ENCODE measurements at places on chromosomes 7 and 10. TPM values are rescaled to one million over a fixed set of nuclear protein-coding genes. Genes with fewer than 3 reads are reported as not detected.
A peak's percentile ranks its signal among the peaks of the same experiment; 100 is the strongest.

GRCh38 chr10:62076891-62077290, 175.4 kb downstream of the ARID5B start:
- no peak for DNase-seq

GRCh38 chr7:74449809-74450397, 3.8 kb upstream of the GTF2IRD1 start:
- no peak for DNase-seq

SEPHS1 gene
- polyA plus RNA-seq, result 39.9 TPM

GRCh38 chr10:53899463-53900160, 901.4 kb downstream of the PCDH15 start:
- no peak for DNase-seq

DNA sequence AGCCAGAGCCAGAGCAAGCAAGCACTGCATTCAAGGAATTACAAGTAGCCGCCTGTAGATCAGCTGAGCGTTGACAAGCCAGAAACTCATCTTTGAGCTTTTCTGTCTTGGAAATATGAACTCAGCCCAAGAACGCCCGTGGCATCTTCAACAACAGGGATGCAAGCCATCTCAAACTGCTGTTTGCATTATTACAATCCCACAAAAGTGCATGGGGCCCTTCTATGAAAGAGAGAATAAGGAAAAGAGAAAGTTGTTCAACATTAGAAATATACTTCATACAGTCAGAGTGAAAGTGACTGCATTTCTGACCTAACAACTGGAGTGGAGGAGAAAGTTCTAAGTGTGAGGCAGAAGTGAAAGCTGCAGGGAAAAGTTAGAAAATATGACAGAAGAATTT, 6.5 kb downstream of the SGCE start:
- no peak for DNase-seq

DNA sequence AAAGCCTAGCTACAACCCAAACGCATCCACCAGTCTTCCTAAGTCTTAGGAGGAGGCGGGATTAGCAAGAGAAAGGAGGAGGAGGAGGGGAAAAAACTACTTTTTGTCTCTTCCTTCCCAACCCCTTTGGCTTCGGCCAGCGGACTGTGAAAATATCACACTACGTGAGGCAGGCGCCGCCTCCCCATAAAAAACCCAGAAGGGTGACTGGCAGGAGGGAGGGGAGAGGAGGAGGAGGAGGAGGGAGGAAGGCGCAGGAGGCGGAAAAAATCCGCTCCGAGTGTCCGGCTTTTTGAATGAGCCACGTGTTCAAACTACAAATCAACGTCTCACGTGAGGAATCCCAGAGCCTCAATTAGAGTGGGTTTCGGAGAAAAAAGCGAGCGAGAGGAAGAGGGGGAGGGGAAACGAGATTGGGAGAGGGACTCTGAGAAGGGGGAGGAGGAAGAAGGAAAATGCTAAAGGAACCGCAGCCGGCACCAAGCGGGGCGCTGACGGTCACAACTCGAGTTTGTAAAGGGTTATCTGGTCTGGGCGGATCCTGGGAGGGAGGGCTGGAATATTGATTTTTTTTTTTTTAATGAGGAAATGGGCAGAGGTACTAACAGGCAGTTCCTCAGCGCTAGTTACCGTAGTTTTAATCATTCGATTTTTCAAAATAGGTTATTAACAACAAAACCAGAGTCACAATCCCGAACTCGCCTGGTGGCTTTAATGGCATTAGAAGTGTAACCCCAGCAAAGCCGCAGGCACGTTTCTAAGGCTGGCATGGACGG, at the start of gene IGF2BP3:
TSS of gene IGF2BP3 (minus strand) at position 162 of the 776 bp plus-strand sequence. CDS start 381 bp downstream, outside the sequence.
- DNase-seq, result peak; percentile 95

DNA sequence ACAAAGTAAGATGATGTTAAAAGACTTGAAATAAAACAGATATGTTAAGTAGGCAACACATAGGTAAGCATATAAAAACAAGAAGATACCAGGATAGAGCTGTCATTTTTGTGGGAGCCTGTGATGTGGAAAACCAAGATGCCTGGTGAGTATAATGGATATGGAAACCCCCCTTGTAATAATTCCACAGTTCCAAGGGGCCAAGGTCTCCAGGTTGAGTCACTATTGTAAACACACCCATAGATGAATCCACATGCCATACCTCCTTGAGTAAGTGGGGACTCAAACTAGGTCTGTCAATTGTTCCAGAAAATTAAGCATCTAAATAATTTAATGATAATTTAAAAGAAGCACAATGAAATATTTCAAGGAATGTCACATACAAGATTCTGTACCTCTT, 15.9 kb downstream of the CAV1 start:
- no peak for DNase-seq

DNA sequence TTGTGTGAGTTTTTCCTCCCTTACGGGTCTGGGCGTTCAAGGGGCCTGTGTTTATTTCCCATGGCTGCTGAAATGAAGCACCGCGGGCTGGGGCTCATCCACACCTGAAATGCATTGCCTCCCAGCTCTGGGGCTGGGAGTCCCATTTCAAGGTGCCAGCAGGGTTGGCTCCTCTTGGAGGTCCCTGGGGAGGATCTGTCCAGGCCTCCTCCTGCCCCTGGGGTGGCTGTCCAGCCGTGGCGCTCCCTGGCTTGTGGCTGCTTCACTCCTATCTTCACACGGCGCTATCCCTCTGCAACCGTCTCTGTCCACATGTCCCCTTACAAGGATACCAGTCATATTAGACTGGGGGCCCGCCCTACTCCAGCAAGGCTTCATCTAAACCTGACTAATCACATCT, 41.1 kb upstream of the CNPY1 start:
- DNase-seq, result no peak

FLNC gene
- 336 TPM for polyA plus RNA-seq

GALNT17 gene
- polyA plus RNA-seq, result 45.8 TPM

- no peak for DNase-seq
These were observed 5.8 kb downstream of the ZNF212 start for GRCh38 chr7:149245244-149245643.

CDHR3 gene
- polyA plus RNA-seq, result 4.0 TPM

DNA sequence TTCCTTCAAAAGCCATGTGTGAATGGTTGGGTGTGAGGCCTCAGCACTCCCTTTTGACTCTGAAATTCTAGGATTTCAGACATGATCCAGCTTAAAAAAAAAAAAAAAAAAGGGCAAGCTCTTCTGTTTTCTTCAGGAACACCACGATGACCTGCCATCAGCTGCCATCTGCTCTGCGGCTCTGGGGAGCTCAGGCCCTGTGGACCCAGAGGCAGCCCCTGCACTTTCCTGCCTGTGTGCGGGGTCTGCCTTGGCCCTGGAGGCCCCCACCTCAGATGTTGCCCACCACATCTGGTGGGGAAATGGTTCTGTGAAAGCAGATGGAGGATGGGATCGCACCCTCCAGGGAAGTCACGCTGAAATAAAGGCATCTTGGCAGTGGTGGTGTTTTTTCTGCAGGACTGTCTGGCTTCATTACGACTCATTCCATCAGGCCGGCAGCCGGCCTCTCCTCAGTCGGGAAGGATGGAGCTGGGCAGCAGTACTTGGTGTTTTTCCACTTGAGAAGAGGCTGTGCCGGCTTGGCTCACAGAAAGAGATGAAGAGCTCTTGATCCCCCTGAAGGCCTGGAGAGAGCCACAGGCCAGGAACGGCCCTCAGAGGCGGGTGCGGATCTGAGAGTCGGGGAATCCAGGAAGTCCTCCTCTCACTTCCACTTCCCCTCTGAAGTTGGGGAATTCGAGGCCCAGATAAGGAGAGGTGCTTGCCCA, 66.1 kb upstream of the AQP1 start:
- no peak for DNase-seq
